Cardiac muscle cell (in vitro differentiated cells and primary cell): ENCODE measurements at places on chromosomes 16 and 17. TPM values are rescaled to one million over a fixed set of nuclear protein-coding genes. Genes with fewer than 3 reads are reported as not detected.

- peaks cover 4% of the 10 kb centered on the region for H3K36me3 ChIP-seq
- DNase-seq = no peak
- no peaks in the 10 kb centered on the region for H3K4me1 ChIP-seq
- H3K27me3 ChIP-seq = no peaks in the 10 kb centered on the region
- no peak overlapping the region for H3K27ac ChIP-seq
Observed at GRCh38 chr17:44928136-44928535, 12.8 kb upstream of the GFAP start.

DNA sequence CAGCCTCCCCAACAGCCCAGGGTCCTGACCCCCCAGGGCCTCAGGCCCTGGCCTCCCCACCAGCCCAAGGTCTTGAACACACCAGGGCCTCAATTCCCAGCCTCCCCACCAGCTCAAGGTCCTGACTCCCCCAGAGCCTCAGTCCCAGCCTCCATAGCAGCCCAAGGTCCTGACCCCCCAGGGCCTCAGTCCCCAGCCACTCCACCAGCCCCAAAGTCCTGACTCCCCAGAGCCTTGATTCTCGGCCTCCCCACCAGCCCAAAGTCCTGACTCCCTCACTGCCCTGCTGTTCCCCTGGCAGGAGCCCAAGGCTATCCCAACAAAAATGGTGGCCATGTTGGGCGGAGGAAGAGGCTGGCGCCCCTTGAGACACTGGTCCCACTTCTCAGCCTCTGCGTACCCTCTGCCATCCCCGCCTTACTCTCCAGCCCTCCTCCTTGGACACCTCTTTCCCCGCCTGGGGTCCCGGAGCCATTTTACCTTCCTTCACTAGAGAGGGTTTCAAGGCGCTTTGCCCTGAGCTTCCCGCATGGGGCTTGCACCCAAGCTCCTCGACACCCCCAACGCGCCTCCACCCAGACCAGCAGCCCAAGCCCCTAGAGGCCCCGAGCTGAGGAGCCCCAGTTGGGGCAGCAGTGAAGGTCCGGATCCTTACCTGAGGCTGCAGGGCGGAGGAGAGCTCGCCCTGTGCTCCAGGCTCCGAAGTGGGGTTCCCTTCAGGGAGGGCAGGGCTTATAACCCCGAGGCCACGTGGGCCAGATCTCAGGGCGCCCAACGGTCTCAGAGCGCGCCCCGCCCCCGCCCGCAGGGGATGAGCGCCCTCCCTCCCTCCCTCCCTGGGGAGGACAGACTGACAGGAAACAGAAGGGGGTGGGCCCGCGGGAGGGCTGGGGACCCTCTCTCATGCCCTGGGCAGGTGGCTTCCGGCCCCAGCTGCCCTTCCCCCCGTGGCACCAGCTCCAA lies 3.5 kb upstream of the TSPOAP1 start:
- peaks cover 9% of the 10 kb centered on the region for H3K4me1 ChIP-seq
- no peak overlapping the region for H3K4me3 ChIP-seq
- H3K27ac ChIP-seq = no peak overlapping the region
- no peaks in the 10 kb centered on the region for H3K27me3 ChIP-seq
- DNase-seq = no peak
- no peaks in the 10 kb centered on the region for H3K36me3 ChIP-seq

DNA sequence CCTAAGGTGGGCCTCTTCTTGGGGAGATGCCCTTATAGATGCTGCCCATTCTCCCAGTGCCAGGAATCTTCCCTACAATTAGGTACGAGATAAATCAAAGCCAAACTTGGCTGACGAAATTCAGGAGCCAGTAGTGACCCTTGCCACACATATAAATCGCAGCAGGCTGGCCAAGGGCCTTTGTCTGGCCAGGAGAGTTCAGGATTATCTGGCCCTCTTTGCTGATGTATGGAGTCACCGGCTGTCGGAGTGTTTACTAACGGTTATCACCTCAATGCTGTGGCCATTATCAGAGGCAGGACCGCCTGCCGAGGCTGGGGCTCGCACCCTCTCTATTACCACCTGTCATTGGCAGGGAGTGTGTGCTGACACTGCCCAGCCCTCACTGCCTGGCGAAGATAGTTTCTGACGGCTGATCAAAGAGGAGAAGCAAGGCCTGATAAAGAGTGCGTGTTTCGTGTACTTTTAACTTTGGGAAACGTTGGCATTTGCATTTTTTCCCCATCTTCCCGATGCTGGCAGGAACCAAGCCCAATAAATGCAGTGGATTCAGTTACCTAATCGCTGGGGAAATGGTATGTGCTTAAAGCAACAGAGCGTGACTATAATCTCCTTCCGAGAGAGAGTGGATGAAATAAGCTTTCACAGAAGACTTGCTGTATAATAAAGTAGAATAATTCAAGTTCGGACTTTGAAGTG lies 32.8 kb upstream of the TBX2 start:
- H3K4me1 ChIP-seq = peaks cover 35% of the 10 kb centered on the region
- no peaks in the 10 kb centered on the region for H3K36me3 ChIP-seq
- no peaks in the 10 kb centered on the region for H3K27me3 ChIP-seq
- DNase-seq = no peak

DNA sequence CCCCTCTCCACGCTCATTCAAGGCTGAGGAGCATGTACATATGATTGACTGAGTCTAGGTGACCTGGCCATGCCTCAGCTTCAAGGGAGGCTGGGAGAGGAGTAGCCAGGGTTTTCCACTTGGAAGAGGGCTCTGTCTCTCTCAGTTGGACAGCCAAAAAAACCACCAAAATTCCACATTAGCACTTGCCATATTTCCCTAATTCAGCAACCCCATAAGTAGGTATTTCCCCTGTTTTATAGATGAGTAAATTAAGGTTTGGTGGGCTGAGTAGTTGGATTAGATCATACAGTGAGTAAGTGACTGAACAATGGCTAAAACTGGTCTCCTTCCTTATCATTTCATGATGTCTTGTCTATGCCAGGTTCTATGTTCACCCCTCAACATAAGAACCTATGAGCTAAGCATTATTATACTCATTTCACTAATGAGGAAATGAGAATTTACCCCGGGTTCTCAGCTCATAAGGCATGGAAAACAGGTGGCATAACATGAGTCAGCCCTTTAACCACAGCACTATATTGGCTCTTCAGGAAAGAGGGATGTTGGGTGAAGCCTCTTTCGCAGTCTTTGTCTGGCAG lies 68.0 kb upstream of the GAS7 start:
- H3K4me1 ChIP-seq = no peaks in the 10 kb centered on the region
- no peak overlapping the region for H3K4me3 ChIP-seq
- H3K27me3 ChIP-seq = peaks cover 4% of the 10 kb centered on the region

- no peak overlapping the region for H3K27ac ChIP-seq
- no peaks in the 10 kb centered on the region for H3K36me3 ChIP-seq
- no peak for DNase-seq
Observed at GRCh38 chr16:17211797-17212196, 259.0 kb downstream of the XYLT1 start.

DNA sequence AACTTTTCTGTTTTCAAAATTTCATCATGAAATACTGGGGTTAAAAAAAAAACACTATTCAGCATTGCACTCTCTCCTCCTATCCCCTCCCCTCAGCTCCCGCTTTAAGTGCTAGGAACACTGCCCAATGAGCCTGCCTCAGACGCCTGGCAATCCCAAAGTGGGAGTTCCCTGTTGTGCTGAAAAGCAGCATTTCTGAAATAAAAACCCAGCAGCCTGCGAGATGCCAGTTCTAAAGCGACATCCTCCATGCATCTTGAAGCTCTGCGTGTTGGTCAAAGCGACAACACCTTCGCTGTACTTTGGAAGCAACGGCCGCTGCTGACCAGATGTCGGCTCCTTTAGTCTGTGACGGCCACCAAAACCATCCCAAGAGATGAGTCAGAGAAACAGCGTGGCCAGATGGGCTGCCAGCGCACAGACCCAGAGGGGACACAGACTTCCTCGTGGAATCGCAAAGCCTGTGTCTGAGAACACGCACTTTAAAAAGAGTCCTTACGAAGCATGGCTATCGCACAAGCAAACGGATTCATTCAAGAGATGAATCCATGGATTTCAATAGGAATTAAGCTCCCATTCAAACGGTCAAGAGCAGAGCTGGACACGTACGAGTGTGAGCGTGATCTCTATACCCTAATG lies 32.8 kb downstream of the FBXO31 start:
- peaks cover 16% of the 10 kb centered on the region for H3K4me1 ChIP-seq
- DNase-seq = no peak
- H3K27me3 ChIP-seq = no peaks in the 10 kb centered on the region
- H3K36me3 ChIP-seq = no peaks in the 10 kb centered on the region

DNA sequence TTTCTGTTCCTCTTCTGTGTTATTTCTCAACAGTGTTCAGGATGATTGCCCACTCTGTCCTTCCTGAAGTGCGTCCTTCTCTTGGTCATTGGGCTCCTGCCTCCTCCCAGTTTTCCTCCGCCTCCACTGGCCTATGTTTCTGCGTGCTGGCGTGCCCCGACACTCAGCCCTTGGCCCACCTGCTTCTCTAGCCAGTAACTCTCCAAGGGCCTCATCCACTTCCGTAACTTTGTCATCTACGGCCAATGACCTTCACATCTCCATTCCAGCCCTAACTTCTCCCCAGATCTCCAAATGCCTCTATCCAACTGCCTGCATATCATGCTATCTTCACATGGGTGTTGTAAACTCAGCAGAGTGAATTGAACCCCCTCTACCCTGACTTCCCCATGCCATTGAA lies 39.6 kb upstream of the RPL38 start:
- H3K27ac ChIP-seq = no peak overlapping the region
- H3K36me3 ChIP-seq = no peaks in the 10 kb centered on the region
- peaks cover 4% of the 10 kb centered on the region for H3K4me1 ChIP-seq

- peaks cover 21% of the 10 kb centered on the region for H3K4me1 ChIP-seq
- H3K36me3 ChIP-seq = no peaks in the 10 kb centered on the region
- H3K27ac ChIP-seq = peak overlapping the region; percentile 61
- no peak overlapping the region for H3K4me3 ChIP-seq
Observed at GRCh38 chr17:60908324-60908723, 230.7 kb downstream of the BCAS3 start.

DNA sequence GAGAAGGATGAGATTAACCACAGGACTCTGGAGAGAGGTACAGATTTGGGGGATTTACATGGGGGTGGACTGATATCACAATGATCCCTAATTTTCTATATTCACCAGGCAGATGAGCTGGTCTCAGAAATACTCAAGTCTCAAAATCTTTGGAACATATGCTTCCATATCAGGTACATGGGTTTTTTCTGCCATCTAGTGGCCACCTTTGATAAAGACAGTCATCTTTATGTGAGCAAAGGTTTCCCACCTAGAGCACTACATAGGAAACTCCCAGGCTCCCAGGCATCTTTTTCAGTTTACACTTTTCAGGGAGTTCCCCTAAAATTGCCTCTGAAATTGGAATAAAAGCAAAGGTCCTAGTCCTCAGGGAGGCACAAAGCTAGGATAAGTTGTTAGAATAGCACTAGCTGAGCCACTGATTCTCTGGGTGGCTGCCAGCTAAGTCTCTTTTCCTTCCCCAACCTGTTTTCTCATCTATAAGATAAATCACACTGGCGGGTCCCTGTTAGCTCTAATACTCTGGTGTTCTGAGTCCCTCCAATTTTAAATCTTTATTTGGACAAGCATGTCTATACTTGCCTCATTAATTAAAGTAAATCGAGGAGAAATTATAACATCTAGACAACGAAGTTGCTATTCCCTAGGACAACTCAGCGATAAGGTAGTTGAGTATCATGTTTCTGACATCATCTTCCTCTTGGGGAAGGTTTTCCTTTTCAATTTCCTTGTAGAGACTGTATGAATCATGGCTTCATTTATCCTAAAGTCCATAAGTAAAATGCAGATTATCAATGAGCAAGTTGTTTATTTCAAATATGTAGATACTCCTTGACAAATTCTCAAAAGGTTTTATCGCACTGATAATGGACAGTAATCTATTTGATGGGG lies 19.0 kb upstream of the MON1B start:
- no peak overlapping the region for H3K27ac ChIP-seq
- H3K4me3 ChIP-seq = no peak overlapping the region
- DNase-seq = peak; percentile 76
- no peaks in the 10 kb centered on the region for H3K4me1 ChIP-seq
- H3K36me3 ChIP-seq = no peaks in the 10 kb centered on the region
- peaks cover 5% of the 10 kb centered on the region for H3K27me3 ChIP-seq

DNA sequence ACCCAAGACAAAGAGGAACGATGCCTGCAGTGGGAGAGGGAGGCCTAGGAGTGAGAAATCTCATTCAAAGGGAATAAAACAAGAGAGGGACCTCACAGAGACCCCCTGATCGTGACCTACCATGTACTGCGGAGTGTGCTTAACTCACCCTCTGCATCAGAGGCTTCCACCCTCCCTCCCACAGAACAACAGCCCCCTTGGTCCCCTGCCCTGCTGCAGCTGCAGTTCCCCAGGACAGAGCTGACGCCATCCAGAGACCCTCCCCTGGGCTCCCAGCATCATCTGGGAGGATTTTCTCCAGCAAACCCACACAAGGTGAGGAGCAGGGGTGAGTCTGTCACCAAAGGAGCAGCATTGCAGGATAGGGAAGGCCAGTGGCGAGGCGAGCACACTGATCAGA lies 39.8 kb downstream of the TLE7 start:
- H3K4me3 ChIP-seq = no peak overlapping the region
- H3K4me1 ChIP-seq = no peaks in the 10 kb centered on the region
- no peak for DNase-seq
- no peaks in the 10 kb centered on the region for H3K27me3 ChIP-seq

- no peaks in the 10 kb centered on the region for H3K27me3 ChIP-seq
- H3K36me3 ChIP-seq = no peaks in the 10 kb centered on the region
- no peaks in the 10 kb centered on the region for H3K4me1 ChIP-seq
Observed at GRCh38 chr17:41015454-41015853, 6.5 kb upstream of the KRTAP3-1 start.

- H3K27me3 ChIP-seq = no peaks in the 10 kb centered on the region
- no peaks in the 10 kb centered on the region for H3K36me3 ChIP-seq
- peaks cover 51% of the 10 kb centered on the region for H3K4me1 ChIP-seq
Observed at GRCh38 chr16:4319454-4320421, 3.9 kb downstream of the GLIS2 start.

GRCh38 chr16:65409510-65409909 lies 287.6 kb upstream of the CDH11 start:
- no peak for DNase-seq
- no peak overlapping the region for H3K27ac ChIP-seq
- no peaks in the 10 kb centered on the region for H3K4me1 ChIP-seq
- no peak overlapping the region for H3K4me3 ChIP-seq

GRCh38 chr17:65697661-65698060 lies 136.2 kb upstream of the AXIN2 start:
- H3K4me1 ChIP-seq = peaks cover 19% of the 10 kb centered on the region
- no peak for DNase-seq
- no peak overlapping the region for H3K4me3 ChIP-seq
- H3K27me3 ChIP-seq = no peaks in the 10 kb centered on the region
- peak overlapping the region; percentile 72 for H3K27ac ChIP-seq
- H3K36me3 ChIP-seq = no peaks in the 10 kb centered on the region

DNA sequence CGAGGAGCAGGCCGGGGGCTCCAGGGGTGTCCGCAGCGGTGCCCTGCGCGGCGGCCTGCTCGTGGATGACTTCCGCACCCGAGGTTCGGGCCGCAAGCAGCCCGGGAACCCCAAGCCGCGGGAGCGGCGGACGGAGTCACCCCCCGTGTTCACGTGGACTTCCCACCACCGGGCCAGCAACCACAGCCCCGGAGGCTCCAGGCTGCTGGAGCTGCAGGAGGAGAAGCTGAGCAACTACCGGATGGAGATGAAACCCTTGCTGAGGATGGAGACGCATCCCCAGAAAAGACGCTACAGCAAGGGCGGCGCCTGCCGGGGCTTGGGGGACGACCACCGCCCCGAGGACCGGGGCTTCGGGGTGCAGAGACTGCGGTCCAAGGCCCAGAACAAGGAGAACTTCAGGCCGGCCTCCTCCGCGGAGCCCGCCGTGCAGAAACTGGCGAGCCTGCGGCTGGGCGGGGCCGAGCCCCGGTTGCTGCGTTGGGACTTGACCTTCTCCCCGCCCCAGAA lies 75.8 kb downstream of the KLHDC4 start:
- DNase-seq = no peak
- H3K27me3 ChIP-seq = no peaks in the 10 kb centered on the region
- peaks cover 1% of the 10 kb centered on the region for H3K36me3 ChIP-seq
- no peak overlapping the region for H3K27ac ChIP-seq
- no peak overlapping the region for H3K4me3 ChIP-seq

The PRSS53 gene
- total RNA-seq = 2.7 and 5.8 TPM in 2 replicates

The CNTNAP4 gene
- 0.18 and 1.1 TPM in 2 replicates for total RNA-seq

The CCL13 gene
- total RNA-seq = not detected in 2 replicates

The C17orf67 gene
- total RNA-seq = 0.32 and 0.74 TPM in 2 replicates

The ABCA6 gene
- total RNA-seq = not detected in 2 replicates
